ENCODE measurements at places on chromosomes 13 and 19.

GRCh38 chr13:52348071-52348470 lies 57.9 kb downstream of the THSD1 start:
- DNase-seq: no peak

GRCh38 chr13:107271227-107271626 lies 703.3 kb upstream of the ARGLU1 start:
- DNase-seq: no peak

DNA sequence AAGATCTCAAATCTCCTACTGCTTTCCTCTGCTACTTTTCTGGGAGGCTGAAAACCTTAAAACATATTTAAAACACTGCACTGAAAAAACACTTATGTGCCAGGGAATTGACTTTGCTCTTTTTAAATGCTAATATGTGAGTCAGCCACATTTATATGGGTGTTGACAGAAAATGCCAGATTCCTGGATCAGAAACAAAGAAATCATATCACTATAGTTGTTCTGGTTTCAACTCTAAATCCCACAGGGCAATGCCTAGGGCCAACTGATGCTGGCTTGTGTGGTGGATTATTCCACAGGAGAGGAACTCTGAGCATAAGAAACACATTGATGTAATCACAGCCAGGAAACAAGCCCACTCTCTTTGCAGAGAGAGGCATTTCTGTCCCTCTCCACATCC lies 1439.0 kb upstream of the SPRY2 start:
- no peak for DNase-seq

GRCh38 chr13:26983543-26984320 lies 187.9 kb downstream of the USP12 start:
- no peak for DNase-seq

GRCh38 chr13:39818953-39819352 lies 163.5 kb downstream of the COG6 start:
- no peak for DNase-seq

DNA sequence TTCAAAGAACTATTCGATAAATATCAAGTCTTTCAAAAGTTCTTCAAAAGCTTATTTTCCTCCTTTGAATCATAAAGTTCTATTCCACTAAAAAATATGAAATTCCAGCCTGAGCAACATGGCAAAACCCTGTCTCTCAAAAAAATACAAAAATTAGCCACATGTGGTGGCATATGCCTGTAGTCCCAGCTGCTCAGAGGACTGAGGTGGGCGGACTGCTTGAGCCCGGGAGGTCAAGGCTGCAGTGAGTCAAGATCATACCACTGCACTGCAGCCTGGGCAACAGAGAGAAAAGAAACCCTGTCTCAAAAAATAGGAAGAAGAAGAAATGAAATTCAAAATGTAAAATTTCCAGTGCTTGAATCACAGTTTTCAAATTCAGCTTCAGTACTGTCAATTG lies 24.6 kb downstream of the CAB39L start:
- DNase-seq: no peak

GRCh38 chr19:44909775-44910174 lies 4.2 kb downstream of the APOE start:
- no peak for DNase-seq

GRCh38 chr13:93621051-93621450 lies 394.4 kb downstream of the GPC6 start:
- DNase-seq: no peak

DNA sequence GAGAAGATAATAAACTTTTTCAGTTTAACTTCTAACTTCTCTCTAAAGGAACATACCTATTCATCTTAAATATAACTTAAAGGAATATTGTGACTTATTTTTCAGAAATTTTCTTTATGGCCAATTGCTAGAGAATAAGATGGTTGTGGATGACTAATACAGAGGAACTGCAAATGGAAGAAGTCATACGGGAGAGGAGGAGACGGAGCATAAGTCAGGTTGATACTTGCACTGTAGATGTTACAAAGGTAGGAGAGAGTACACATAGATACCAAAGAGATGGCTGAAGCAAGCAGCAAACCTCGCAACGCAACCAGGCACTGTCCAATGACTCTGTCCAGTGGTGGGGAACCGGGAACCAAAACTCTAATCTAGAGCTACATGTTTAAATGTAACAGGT lies 963.4 kb downstream of the PCDH9 start:
- no peak for DNase-seq

DNA sequence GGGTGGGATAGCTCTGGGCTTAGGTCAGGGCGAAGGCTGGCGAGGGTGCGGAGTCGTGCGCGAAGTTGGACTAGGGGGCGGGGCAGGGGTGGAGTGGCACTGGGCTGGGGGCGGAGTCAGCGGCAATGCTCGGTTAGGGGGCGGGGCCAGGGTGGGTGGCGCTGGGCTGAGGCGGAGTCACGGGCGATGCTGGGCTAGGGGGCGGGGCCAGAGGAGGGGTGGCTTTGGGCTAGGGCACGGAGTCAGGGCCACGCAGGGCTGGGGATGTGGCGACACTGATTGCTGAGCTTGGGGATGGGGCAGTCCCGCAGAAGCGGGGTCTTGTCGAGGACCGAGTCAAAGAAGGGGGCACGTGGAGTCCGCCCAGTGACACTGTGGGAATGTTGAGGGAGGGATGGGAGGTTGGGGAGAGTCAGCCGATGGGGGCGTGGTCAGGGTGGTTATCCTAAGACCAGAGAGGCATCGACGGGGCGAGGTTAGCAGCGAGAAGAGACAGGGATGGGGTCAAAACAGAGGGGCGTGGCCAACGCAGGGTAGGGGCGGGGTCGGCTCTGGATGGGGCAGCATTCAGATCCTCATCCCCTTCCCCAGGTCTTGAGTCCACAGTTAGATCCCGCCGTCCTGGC lies 8.7 kb downstream of the HOMER3 start:
- peak; percentile 54 for DNase-seq

- DNase-seq: no peak
These were observed 15.4 kb upstream of the NOP53 start for GRCh38 chr19:47729799-47730520.

DNA sequence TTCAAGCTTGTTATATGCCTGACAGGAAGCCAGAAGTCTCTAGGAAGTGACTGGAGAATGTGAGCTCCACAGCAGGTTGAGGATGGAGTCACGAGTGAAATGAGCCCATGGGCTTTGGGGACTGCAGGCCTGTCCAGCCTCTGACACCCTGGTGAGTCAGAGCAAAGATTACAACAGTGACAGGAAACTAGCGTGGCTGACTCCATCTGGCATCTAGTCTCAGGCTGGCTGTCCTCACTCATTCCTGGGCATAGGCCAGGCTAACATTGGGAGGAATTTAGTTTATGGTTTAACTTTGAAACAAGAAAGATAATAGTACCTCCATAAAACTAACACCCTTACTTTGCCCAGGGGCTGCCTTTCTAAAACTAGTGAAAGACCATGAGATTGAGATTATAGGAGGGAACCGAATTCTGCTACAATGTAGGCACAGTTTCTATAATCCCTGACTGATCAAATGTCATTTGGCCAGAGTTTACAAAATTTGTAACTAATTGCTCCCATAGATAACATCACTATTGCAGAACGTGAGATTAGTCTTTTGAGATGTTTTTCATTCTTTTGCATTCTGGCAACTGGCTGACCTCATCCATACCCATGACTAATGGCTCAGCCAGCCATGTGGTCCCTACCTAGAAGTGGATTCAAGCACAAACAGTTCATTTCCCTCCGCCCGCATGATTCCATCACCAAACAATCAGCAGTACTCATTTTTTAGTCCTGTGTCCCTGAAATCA lies 28.4 kb downstream of the PSG1 start:
- no peak for DNase-seq

- no peak for DNase-seq
These were observed 154.6 kb downstream of the COL4A1 start for GRCh38 chr13:110152351-110152750.

DNA sequence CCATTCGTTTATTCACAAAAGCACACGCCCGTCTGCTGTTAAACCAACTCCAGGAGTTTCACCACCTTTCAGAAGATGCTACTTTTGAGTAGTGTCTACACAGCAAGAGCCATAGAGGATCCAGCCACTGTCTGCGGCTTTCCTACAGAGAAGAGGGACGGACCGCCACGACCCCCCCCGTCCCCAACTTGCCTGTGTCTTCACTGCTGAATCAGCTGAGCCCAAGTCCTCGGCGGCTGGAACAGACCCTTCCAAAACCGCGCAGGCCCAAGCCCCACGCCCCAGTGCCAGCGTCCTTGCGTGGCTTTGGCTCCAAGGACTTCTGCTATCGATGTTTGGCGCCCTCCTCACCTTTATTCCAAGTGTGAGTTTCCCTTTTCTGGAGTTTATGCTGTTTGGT lies 65.1 kb downstream of the SPACA7 start:
- no peak for DNase-seq

DNA sequence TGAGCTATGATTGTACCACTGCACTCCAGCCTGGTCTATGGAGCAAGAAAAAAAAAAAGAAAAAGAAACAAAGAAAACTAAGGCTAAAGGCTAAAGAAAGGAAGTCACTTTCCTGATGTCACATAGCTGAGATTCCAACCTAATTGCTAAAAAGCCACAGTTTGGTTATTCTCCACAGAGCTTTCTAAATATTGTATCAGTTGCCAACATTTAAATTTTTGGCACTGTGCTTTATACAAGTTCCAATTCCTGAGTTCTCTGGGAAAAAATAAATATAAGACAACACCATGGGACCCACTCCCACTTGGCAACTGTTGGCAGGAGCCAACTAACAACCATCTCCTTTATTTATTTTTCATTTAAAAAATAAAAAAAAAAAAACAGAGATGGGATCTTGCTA lies 11.2 kb upstream of the LYPD3 start:
- no peak for DNase-seq

DNA sequence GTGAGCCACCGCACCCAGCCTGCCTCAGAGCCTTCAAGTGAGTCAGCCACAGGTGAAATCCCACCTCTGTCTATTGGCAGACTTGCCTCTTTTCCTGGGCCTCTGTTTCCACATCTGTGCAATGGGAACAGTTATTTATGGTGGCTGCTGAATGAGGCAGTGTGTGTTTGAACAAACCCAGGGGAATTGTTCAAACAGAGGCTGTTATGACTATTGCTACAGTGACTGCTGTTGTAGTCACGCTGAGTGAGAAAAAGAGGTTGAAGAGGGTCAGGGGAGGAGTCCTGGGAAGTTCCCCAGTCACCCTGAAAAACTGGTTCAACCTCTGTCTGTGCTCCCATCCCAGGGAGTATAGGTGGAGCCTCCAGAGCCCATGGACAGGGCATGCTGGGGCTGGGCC lies at the start of gene CEACAM19:
TSS of gene CEACAM19 (plus strand) at position 83 of the 400 bp plus-strand sequence. CDS start 450 bp downstream, outside the sequence.
- no peak for DNase-seq
